CD4-positive, CD25-positive, alpha-beta regulatory T cell (primary cell): ENCODE measurements at places on chromosomes 13 and 19.

GRCh38 chr13:80881942-80882445, 541.1 kb upstream of the SPRY2 start:
- no peak for DNase-seq

DNA sequence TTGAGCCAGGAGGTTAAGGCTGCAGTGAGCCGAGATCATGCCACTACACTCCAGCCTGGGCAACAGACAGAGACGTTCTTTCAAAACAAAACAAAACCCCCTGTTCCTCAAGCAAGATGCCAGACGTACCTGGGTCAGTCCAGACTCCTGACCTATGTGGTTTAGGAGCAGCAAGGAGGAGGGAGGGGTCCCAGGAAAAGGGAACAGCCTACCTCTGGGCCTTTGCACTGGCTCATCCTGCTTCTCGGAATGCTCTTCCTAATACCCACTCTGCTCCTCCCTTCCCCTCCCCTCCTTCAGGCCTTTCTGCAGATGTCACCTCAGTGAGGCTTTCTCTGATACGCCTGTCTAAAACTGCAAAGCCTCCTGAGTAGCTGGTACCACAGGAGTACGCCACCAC, 9.5 kb downstream of the RINL start:
- no peak for DNase-seq

- no peak for DNase-seq
These were observed 113.3 kb downstream of the LMO7 start for GRCh38 chr13:75749407-75749806.

DNA sequence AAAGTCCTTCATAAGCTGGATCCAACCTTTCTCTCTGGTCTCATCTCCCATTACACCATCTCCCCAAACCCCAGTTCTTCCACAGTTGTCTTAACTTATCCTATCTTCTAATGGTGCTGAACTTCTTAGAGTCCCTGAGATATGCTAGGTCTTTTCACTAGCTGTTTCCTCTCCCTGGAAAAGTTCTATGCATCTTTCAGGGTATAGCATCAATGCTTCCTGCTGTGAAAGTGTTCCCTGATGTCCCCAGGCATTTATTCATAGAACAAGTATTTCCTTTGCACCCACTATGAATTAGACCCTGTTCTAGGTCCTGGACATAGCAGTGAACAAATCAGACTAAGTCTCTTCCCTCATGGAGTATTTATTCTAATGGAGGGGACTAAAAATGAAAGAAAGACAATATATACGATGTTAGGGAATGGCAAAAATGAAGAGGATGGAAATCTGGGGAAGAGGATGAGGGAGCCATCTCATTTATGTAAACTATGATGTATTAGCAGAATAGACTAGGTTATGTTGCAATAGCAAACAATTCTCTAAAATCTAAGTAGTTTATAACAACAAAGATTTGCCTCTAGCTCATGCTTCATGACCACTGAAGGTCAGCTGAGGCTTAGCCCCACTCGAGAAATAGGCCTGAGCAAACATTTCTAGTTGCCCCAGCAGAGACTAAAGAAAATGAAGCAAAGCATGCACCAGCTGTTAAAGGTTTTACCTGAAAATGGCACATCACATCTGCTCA, 120.0 kb downstream of the CYSLTR2 start:
- DNase-seq: no peak

DNA sequence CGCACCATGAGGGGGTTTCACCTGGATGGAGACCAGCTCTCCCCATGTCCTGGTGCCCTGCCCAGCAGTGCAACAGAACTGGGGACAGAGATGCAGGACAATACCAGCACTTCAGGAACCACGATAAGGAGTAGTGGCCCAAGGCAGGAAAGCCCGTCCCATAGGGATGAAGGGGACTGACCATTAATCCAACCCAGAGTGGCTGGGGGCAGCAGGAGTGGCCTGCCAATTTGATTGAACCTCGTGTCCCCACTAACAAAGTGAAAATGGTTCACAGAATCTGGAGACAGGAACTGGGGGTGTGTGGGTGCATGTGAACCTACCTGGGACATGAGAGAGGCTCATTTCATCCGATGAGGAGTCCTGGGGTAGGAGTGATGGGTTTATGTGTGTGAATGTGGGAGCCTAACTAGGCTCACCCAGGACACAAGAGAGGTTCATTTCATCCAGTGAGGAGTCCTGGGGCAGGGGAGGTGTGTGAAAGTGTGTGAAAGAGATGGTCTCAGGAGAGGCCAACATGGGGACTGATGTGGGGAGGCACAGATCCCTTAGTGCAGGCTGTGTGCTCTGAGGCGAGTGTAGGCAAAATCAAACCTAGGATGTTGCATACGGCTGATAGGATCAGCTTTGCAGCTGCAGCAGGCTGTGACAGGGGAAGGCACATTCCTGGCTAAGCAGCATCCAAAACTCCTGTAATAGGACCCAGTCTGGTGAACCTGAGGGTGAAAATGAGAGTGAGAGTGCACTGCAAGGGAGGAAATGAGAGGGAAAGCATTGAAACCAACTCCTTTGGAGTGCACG, 98.2 kb downstream of the ZNF429 start:
- DNase-seq: no peak

- DNase-seq: no peak
These were observed 99.0 kb downstream of the TM9SF2 start for GRCh38 chr13:99600318-99600717.

- DNase-seq: no peak
These were observed 55.0 kb downstream of the LATS2 start for GRCh38 chr13:21006141-21007005.

- DNase-seq: no peak
These were observed 9.8 kb upstream of the CLN5 start for GRCh38 chr13:76982061-76982460.

- DNase-seq: peak; percentile 80
These were observed 2.5 kb downstream of the LCP1 start for GRCh38 chr13:46179491-46179908.

DNA sequence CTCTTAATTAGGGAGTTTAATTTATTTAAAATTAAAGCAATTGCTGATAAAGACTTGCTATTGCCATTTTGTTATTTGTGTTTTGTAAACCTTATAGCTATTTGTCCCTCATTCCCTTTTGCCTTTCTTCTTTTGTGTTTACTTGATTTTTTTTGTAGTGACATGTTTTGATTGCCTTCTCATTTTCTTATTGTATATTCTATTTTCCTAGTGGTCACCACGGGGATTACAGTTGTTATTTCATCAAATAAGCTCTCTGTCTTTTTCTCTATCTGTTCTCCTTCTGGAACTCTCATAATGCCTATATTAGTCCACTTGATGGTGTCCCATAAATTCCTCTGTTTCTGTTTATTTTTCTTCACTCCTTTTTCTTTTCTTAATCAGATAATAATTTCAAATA, 64.4 kb upstream of the FRY start:
- peak; percentile 2 for DNase-seq

- DNase-seq: no peak
These were observed 12.1 kb upstream of the CDC34 start for GRCh38 chr19:519449-519865.

DNA sequence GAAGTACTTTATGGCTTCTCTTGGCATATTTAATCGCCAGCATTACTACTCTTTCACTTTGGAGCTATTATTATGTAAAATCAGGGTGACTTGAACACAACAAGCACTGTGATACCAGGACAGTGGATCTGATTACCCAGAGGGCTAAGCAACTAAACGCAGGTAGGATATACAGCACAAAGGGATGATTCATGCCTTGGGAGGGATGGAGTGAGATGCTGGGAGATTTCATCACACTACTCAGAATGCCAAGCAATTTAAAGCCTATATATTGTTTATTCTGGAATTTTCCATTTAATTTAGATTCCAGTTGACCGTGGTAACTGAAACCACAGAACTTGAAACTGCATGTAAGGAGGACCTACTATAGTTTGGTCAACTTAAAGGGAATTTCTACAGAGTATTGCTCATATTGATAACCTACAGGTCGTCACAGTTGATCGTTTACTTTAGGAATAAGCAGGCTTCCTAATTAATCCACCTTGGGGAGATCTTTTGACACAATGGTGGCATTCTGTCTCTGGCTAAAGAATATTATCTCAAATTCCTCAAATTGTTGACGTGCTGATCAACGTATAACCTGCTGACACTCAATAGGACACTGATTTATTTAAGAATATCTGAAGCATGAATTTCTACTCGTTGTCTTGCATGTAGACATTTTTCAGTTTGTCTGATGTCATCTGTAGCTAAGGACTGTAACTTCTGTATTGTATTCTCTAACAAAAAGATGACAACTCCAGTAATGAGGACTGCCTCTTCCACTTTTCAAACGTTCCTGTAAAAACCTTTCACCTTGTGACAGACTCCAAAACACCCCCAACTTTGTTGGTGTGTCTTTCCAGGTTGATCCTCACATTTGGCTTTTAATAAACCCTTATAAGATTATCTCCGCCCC, 254.2 kb downstream of the GPC5 start:
- no peak for DNase-seq

DNA sequence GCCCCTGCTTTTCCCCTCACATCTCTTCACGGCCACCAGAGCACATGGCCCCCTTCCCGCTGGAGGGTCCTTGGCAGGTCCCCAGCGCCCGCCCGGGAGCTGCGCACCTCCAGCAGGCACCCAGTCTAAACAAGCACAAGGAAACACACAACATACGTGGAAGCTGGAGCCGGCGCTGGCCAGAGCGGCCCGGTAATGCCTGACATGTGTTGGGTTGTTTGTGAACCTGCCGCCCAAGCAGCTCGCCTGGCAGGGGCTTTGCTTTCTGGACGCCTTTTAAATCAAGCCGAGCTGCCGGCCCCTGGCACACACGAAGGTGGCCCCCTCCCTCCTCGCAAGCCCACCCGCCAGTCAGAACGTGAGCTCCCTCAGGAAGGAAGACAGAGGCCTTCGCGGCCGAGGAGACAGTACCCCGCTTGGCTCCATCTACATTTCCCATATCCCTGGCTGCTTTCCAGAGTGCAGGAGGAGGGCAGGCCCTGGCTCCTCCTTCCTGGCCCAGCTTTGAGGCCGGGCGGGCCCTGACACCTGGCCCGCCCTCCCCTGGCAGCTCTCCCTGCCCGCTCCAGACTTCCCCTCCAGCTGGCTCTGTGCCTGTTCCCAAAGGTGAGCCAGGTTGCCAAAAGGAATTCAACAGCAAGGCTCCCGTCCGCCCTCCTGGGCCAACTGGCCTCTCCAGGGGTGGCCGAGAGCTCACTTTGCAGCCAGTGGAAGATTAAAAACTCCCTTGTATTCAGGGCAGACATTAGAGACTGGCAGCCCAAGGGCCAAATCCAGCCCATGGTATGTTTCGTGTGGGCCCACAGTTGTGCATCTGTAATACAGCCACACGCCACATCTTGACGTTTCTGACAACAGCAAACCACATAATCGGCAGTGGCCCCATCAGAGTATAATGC, 28.7 kb downstream of the COMP start:
- DNase-seq: no peak

GRCh38 chr13:31629085-31629780, 110.1 kb upstream of the RXFP2 start:
- DNase-seq: no peak
